ENCODE measurements at places on chromosomes 5 and 9.

- DNase-seq = no peak
These were observed 24.4 kb downstream of the RNF145 start for GRCh38 chr5:159184858-159185381.

DNA sequence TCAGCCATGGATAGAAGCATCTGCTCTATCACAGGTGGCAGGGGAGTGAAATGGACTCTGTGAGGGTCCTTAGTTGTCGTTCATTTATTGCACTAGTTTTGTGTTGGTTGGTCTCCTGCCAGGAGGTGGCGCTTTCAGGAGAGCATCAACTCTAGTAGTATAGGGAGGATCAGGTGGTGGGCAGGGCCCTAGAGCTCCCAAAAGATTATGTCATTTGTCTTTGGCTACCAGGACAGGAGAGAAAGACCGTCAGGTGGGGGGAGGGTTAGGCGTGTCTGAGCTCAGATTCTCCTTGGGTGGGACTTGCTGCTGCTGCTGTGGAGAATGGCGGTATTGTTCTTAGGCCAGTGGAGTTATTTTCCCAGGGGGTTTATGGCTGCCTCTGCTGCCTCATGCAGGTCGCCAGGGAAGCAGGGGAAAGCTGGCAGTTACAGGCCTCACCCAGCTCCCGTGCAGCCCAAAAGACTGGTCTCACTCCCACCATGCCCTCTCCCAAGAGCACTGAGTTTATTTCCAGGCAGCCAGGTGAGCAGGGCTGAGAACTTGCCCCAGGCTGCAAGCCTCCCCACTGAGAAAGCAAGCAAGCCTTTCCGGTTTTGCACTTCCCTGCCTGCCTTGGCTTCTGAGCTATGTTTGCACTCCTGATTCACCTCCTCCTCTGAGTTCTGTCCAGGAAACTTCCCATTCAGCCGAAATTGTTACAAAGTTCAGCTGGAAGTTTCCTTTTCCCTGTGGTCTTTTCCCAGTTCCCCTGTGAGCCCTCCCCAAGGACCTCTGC, 317.3 kb downstream of the TAF11L14 start:
- DNase-seq = no peak

DNA sequence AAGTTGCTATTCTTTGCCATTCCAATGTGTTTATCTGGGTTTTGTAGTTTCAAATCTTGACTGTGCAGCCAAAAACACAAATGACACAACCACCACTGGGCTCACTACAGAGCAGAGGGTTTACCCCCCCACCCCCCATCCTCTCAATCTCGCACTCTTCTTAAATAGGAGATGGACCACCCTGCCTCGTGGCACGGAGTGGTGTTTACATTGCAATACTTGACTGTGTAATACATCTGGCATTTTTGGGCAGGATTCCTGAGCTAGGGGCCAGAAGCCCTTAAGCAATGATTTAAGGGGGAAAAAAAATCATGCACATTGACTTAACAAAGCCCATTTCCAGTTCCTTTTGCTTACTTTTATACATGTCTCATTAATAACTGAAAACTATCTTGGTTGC, 19.0 kb downstream of the PTCH1 start:
- no peak for DNase-seq

DNA sequence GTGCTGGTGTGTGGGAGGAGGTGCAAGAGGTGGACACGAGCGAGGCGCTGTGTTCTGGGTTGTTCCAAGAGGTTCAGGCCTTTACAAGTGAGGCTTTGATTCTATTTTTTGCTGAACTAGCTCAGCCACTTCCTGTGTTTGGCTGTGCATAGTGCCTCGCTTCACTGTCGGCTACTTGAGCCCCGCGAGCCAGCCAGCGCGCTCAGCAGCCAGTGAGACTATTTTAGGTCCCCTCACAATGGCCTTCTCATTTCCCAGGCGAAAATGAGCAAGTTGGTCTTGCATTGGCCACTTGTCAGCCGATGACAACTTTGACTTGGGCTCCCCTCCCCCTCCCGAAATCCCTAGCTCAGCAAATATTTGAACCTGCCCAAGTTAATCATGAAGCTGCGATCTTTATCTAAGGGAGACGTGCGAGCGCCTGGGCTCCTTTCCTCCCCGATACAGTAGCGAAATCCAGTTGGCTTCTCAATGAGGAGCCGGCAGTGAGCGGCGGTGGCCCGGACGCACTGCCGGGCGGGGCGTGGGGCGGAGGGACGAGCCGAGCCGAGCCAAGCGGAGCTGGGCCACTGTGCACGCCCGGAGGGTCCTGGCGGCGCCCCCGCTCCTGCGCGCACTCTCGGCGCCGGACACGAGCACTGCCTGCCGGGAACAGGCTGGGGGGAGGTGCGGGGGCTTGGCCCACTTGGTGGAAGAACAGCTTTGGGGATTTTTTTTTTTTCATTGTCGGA, 72.6 kb downstream of the PIK3R1 start:
- peak; percentile 25 for DNase-seq

DNA sequence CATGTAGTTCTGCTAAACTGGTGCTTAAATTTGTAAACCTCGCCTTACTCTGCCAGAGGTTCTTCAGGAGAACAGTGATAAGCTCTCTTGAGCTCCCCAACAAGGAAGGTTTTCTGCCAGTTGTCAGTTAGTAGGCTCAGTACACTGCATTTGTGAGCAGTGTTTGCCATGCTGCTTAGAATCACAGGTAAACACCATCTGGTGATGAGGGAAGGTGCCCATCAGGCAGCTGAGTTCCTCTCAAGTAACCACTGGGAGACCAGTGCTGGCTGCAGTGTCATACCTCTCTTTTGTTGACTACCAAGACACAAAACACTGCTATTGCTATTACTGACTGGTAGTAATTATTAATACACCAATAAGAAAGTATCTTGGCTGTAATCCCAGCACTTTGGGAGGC, 186.2 kb upstream of the OTULINL start:
- DNase-seq = no peak

Data from DMS79 (cell line).